C1 segment of cervical spinal cord (tissue), 14 donors: ENCODE measurements at places on chromosomes 3 and 15.

DNA sequence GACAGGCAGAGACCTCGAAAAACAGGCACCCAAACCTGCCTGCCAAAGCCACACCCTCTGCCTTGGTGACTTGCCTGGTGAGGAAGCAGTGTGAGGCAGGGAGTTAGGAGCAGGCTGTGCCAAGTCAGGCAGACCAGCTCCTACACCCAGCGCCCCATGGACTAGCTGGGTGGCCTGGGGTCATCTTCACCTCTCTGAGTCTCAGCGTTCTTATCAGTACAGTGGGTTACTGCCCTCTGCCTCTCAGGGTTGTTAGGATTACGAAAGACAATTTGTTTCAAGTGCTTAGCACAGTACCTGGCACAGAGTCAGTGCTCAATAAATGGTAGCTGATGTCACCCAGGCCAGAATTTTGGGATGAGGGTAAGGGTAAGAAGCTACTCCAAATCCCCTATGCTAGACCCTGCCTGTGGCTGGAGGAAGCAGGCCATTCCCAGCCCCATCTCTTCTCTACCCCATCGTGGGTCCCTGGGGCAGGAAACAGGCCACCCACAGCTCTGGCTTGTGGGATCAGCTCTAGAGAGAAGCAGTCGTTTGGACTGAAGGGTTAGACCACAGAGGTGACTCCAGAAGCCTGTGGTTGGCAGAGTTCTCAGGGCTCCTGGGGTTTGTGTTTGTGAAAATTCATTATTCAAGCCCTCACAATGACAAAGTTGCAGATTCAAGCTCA lies 10.1 kb downstream of the SLC51B start:
- no peak for DNase-seq

DNA sequence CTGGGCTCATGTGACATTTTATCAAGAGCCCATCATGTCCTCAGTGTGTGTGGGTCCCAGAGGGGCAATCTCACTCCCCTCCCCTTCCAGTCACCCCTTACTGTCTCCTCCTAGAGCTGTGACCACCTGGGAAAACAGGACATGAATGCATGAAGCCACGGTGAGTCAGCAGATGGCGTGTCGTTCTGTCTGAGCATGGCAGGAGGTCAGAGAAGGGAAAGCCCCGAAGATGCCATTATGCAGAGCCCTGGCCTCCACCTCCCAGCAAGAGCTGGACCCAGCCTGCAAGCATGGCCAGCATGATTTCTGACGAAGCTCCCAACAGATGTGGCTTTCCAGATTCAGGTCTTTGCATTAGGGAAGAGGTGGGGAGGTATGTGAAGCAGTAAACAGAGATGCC lies 118.5 kb downstream of the TLE3 start:
- no peak for DNase-seq

DNA sequence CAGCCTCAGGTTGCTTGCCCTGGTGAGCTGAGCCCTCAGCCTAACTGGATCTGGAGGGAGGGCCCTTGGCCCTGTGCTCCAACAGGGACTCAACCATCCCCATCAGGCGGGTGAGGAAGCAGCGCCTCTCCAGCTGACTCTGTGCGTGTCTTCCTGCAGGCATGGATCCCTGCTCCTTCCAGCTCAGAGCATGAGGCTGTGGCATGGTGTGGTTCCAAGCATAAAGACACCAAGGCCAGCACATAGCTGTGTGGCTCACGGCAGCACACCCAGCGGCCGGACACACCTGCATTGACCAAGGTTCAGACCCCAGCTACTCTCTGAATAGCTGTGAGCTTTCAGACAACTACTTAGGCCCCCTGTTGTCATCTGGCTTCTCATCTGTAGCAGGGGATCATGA lies 131.0 kb upstream of the PLXNA1 start:
- no peak for DNase-seq

DNA sequence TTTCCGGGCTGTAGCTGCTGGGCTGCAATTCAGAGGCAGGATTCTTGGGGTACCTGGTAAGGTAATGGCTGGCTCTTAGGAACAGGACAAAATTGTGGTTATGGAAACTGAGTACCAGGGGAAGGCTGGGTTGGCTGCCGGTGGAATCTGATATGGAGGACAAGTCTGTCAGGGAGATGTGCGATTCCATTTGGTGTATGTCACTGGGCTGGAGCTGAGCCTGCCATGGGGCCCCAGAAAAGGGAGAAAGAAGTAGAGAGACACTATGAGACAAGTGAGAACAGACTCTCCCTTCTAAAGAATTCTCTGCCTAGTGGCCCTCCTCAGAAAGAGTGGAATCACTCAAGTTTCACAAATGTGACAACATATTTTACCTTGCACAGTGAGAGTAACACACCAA lies 368.2 kb upstream of the ROPN1 start:
- no peak for DNase-seq

GRCh38 chr15:86857701-86858100 lies 778.0 kb downstream of the AGBL1 start:
- DNase-seq: no peak

DNA sequence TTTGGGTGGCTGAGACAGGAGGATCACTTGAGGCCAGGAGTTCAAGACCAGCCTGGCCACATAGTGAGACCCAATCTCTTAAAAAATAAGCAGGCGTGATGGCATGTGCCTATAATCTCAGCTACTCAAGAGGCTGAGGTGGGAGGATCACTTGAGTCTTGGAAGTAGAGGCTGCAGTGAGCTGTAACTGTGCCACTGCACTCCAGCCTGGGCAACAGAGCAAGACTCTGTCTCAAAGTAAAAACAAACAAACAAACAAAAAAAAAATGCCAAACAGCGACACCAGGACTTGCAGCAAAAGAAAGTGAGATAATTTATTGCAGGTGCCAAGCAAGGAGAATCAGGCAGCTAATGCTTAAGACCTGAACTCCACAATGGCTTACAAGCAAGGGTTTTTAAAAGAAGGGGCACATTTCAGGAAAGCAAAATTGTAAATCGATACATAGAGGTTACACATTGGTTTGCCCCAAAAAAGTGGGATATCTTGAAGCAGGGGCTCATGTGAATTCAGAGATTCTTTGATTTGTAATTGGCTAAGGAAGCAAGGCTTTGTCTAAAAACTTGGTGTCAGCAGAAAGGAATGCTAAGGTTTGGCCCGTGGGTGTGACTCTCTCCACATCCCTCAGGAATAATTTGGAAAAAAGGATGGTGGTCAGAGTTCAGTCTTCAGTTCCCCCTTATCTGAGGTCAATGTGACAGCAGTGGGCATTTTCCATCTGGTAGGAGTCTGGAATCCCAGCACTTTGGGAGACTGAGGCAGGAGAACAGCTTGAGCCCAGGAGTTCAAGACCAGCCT lies 5.2 kb upstream of the MPI start:
- no peak for DNase-seq

DNA sequence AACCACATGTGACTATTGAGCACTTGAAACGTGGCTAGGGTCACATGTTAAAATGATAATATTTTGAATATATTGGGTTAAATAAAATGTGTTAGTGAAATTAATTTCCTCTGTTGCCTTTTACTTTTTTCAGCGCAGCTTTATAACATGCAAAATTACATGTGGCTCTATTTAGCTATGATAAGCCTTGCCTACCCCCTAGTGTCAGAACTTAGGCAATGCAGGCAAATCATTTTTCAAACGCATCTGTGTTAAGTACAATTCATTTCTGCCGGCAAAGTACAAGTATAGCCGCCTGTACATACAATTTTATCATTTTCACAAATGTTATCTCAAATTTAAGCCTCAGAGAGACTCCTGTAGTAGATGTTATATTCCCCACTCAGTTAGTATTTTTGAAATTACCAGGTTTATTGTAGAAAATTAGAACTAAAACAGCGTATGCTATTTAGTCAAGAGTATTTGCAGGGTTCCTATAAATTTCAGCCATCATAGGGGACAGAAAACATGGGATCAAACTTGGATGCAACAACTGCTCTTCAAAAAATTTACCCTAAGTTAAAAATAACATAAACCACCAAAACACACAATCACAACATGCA lies 56.1 kb downstream of the TAFA4 start:
- DNase-seq: no peak
